CD4-positive, alpha-beta T cell treated with Interleukin-4 for 1 hour (primary cell): ENCODE measurements at places on chromosomes 7 and 10.
A peak's percentile ranks its signal among the peaks of the same experiment; 100 is the strongest.

DNA sequence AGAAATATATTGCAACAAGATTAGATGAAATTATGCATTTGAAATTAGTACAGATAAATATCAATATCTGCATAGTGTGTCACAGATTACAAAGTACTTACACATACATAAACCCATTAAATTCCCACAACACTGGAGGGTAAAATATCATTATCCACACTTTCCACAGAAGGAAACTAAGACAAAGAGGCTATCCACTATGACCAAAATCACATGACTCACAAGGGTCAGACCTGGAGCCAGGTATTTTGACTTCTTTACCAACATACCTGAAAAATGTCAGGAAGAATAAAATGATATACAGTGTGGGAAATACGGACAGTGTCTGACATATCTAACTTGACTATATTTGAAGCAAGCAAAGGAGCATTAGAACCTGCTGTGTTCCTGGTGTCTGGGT lies 34.1 kb downstream of the HYCC1 start:
- no peak for DNase-seq

DNA sequence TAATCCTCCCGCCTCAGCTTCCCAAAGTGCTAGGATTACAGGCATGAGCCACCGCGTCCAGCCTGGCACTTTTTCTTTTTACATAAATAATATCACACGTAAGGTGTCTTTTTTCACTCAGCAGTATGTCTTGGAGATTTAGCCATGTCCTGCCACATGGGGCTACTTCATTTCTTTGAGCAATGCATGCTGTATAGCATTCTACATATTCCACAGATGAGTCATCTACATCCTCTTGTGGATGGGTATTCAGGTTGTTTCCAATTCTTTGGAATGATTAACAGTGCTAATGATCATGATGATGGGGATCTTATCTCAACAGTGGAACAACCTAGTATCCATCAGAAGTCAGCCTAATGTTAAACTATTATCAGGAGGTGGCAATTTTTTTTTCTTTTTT lies 50.8 kb downstream of the ZNF503 start:
- DNase-seq = no peak

DNA sequence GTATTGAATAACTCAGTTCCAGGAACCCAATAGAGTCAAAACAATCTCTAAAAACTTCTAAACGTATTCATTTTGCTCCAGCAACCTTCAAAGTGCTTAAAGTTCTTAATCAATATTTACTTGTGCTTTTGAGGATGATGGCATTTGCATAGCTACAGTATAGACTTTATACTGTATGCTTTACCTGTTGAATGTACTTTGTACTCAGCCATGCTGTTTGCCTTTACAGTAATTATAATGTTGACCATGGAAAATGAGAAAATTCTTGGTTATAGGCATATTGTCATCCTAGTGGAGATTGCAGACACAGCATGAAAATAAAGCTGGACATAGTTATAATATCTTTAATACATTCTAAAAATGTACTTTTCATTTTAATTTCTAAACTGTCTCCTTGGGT lies 762.7 kb upstream of the PHF14 start:
- no peak for DNase-seq

GRCh38 chr10:93711891-93712290 lies 9.5 kb upstream of the FRA10AC1 start:
- DNase-seq = no peak

DNA sequence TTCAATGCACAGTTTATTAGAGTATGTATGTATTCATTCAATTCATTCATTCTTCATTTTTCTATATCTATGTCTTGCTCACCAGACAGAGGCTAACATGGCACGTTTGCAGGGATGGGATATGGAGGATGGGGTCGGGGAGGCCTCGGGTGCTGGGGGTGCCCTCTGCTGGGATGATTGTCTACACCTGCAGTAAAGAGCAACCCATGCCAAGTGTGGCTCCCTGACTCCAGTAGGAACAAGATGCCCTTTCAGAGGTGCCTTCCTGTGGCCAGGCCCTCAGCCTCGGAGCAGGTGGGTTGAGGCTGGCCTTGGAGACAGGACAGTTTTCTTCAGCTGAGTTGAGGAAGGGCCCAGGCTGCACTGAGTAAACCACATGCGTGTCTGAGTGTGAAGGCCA lies 157.2 kb downstream of the SH2D4B start:
- no peak for DNase-seq

- no peak for DNase-seq
Measured at GRCh38 chr10:78542141-78542489, 508.5 kb downstream of the RPS24 start.

GRCh38 chr7:87498893-87499292 lies 23.4 kb upstream of the ABCB4 start:
- DNase-seq = peak; percentile 15

GRCh38 chr10:70753841-70754621 lies 31.1 kb downstream of the TBATA start:
- DNase-seq = no peak

GRCh38 chr7:12210179-12211053 lies 678 bp upstream of the TMEM106B start:
- DNase-seq = no peak

GRCh38 chr10:116850058-116850611 lies 836 bp downstream of the ENO4 start:
- DNase-seq = no peak

DNA sequence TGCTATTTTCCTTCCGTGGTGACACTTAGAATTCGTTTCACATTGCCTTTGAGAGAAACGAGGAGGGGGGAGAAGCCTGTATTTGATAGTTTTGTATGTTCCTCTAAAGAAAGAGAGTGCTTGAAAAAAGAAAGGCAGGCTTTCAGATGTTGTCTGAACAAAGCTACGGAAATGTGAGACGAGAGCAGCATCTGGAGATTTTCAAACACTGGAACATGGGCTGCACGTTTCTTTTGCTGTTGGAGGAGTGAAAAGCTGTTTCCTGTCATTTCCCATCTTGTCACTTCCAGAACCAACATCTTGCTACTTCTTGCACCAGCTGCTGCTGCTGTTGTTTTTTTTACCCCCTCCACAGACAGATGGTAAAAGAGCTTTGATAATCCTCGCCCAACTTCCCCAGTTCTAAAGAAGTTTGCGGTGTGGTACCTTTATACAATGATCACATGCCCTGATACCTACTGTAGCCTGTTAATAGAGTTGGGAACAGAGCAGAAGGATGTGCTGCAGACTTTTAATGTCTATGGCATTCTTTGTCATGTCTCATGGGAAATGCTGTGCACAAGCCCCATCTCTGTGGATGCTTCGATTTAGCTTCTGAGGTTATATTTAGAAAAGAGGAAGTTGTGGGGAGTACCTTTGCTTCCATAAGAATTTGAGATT lies 408.1 kb downstream of the AUTS2 start:
- DNase-seq = no peak

DNA sequence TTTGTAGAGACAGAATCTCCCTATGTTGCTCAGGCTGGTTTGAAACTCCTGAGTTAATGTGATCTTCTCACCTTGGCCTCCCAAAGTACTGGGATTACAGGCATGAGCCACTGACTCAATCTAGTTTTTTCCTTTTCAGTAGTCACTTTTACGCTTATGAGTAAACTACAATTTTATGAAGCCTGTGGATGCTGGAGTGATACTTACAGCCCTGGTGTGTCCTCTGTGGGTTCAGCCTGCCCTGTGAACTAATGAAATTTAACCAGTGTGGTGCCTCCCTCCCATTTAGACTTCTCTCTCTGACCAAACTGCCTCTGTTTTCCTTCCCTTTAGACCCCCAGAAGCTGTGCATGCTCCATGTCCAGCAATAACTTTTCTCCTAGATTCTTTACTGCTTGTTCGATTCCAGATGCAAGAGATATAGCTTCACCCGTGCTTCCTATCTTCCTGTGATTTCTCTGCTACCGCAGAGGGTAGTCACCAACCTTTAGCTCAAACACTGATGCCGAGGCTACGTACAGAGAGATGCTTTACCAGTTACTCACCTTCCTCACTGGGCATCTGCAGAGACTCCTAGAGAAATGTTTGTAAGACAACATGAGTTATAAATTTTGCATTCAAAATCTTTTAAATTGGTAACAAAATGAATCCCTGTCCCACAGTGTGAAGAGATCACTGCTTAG lies 90.8 kb downstream of the KIAA1217 start:
- no peak for DNase-seq

DNA sequence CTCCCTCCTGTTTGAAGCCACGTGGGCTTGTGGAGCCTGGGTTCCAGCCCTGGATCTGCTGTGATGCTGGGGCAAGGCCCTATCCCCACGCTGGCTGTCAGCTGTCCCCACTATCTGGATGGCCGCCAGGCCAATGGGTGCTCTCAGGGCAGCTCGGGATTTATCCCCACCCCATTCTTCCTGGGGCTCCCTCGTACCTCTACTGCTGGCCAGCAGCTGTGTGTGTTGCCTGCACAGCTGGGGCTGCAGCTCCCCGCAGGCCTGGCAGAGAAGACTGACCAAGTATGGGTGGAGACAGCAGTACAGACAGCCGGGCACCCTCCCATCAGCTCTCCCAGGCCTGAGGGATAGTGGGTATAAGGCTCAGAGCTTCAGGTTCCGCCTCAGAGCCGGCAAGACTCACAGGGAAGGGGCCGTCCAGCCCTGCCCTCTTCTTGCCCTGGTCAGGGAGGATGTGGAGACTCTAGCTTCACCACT lies 13.6 kb downstream of the CLIP2 start:
- DNase-seq = no peak

GRCh38 chr7:157886266-157886665 lies 549.5 kb downstream of the DNAJB6 start:
- DNase-seq = peak; percentile 12
